ENCODE measurements at places on chromosomes 5 and 9.

- DNase-seq: no peak
Measured at GRCh38 chr5:123476731-123477130, 35.2 kb upstream of the CSNK1G3 start.

GRCh38 chr9:34079181-34079580, 30.5 kb upstream of the UBAP2 start:
- DNase-seq: no peak

- DNase-seq: no peak
Measured at GRCh38 chr9:103627731-103628130, 466.4 kb upstream of the SMC2 start.

- no peak for DNase-seq
Measured at GRCh38 chr5:95628933-95629332, 9.0 kb downstream of the GPR150 start.

DNA sequence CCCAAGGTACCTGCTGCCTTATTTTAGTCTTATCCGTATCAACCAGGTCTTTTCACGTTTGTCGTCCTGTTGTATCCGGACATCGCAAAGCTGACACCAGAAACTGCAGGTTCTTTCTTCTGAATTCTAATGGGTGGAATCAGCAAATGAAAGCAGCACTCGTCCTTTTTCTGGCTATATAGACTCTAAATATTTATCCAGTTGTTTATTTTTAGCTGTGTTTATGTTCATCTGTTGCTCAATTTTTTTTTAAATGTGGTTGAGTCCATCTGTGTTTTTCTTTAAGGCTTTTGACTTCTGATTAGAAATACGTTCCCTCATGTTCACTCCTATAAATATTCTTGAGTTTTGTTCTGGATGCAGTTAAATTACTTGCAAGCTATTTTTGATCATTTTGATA, 831.7 kb downstream of the MTRR start:
- no peak for DNase-seq

- no peak for DNase-seq
Measured at GRCh38 chr5:109199289-109199688, 210.5 kb downstream of the PJA2 start.

GRCh38 chr5:146789712-146790653, 88.6 kb downstream of the PPP2R2B start:
- no peak for DNase-seq

DNA sequence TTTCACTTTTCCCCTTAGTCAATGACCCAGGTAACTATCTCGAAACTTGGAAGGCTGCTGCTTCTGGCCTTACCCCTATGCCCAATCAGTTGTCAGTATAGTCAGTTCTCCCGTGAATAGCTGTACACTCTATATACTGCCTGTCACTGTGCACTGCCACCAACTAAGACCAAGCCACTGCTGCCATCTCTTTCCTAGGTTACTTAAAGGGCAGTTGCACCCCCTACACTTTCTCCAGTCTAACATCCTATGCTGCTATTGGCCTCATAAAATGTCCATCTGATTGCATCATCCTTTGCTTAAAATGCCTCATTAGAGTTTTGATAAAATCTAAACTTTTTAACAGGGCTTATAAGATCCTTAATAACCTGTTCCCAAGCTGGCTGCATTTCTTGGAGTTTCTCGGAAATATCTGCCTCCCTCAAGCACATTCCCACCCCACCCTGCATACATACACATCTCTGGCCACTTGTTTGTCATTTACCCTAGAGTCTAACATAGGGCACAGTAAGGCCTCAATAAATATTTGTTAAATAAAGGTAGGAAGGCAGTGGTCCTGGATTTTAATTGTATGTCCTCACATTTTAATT, 32.8 kb upstream of the TNFAIP8 start:
- DNase-seq: no peak

- no peak for DNase-seq
Measured at GRCh38 chr5:132451387-132451786, 39.2 kb downstream of the IRF1 start.

DNA sequence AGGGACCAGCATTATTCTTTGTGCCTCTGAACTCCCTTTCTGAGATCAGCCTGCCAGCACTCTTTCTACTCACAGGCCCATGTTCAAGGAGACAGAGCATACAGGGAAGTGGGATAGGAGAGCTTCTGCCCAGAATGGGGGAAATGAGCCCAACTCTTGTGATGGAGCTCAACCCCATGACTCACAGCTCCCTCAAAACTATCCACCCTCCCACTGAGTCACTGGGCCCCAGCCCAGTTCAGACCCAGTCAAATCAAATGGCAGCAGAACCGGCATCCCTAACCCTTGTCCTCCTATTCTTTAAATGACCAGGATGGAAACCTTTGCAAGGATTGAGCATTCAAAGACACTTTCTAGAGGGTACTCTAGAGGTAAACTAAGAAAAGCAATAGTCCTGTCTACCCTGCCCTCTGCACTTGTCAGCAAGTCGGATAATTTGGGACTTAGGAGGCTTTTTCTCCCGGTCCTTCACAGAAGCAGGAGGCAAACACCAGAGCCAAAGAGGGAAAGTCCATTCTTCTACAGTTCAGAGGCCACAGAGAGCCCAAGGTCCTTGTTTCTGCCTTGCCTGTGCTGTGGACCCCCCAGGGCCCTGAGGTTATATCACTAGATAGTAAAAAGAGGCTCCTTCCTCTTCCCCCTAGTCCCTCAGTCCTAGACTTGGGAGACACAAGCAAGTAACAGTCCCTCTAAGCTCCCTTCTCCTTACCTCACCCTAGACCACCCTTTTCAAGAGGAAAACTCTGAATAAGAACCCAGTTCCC, 3.2 kb downstream of the ATOSB start:
- no peak for DNase-seq

- no peak for DNase-seq
Measured at GRCh38 chr9:133796562-133796961, 58.4 kb upstream of the SARDH start.

- no peak for DNase-seq
Measured at GRCh38 chr5:5719292-5719691, 296.8 kb downstream of the ICE1 start.
